ENCODE measurements at places on chromosomes 5 and 9.

GRCh38 chr9:116260531-116260930 is 106.9 kb downstream of the PAPPA start:
- DNase-seq: no peak

DNA sequence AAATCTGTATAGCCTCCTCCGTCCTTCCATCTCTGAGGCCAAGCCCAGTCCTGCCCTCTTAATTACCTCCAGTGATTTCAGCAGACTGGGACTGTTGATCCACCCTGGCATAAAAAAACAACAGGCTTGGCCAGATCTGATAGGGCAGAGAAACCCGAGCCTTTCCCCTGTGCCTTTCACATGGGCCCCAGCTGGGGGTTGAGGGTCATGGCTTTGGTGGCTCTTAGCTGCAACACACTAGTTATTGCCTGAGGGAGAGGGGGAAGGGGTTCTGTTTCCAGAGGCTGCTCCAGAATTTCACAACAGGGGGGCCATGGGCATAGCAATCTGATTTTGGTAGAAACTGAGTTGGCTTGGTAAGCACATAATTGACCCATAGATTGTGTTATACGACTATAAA is 21.2 kb upstream of the PANK3 start:
- DNase-seq: peak; percentile 55

DNA sequence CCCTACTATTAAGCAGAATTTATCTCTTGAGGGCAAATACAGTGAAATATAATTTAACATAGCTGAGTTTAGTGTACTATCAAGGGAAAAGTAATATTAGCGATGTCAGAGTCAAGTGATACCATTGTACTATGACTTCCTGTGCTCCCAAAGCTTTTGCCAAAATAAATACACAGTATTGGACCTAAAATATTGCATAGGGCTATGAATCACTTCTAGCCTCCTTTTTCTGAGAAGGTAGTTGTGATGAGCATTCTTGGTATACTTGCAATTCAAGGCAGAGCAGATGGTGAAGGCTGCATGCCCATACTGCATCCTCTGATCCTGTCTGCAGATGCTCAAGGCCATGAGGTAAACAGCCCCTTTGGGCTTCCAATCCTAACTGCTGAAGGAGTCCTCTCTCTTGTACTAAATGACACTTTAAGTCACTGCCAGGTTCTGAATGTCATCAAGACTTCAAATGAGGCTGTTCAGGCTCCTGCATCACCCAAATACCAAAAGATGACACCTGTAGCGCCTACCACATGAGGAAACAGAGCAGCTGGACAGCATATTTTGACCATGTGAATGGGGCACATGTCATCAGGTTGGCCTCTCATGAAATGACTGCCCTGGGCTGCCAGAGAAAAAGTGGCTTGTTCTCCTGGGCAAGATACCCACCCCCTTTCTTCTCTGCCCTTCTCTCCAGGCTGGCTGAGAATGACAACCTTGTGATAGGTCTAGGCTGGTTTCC is 29.7 kb upstream of the PPP2CA start:
- no peak for DNase-seq

GRCh38 chr9:34999576-34999975 is 10.0 kb downstream of the DNAJB5 start:
- no peak for DNase-seq

GRCh38 chr5:53603009-53603687 is 42.7 kb downstream of the NDUFS4 start:
- DNase-seq: no peak

DNA sequence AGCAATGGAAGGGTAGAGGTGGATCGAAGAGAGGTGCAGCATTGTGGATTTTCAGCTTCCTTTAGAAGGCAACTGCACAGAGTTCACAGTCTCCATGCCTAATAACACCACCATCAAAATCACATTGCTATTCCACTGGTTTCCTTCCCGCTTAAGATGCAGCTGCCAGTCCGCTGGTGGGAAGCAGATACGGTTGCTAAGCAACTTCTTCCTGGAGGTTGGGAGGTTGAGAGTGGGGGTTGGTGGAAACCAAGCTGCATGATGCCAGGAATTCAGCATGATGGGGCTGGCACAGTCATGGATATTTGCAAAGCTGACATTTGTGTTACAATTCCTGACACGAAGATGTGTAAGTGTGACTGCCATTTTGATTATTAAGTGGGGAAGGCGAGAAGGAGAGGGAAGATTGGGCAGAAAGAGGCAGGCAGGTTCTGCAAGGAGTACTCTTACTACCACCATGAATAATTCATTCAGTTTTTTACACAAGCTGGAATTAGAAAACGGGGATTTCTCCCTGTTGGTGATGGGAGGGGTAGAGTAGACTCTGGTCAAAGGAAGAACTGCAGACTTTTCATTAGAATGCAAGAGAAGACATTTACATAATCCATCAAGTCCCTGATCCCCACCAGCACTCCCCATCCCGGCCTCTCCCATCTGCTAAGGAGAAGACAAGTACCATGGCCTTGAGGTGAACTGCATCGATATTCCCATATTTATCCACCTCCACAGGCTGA is 87.5 kb downstream of the GLDC start:
- no peak for DNase-seq

DNA sequence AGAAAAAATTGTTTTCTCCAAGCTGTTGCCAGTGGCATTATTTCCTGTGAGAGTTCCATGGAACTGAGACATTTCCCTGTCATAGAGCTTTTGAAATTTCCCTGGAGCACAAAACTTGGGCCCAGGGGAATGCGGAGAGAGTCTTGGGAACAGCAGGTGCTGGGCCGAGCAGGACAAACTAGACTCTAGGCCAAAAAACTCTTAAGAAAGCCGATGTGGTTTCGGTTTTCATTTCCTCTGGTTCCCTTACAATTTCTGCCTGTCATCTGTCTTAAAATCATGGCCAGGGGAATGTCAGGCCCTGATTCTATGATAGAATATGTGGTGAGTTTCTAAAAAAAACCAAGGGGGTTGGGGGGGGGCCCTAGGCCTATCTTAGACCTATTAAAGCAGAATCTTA is 4.6 kb downstream of the SLC35A4 start:
- no peak for DNase-seq

DNA sequence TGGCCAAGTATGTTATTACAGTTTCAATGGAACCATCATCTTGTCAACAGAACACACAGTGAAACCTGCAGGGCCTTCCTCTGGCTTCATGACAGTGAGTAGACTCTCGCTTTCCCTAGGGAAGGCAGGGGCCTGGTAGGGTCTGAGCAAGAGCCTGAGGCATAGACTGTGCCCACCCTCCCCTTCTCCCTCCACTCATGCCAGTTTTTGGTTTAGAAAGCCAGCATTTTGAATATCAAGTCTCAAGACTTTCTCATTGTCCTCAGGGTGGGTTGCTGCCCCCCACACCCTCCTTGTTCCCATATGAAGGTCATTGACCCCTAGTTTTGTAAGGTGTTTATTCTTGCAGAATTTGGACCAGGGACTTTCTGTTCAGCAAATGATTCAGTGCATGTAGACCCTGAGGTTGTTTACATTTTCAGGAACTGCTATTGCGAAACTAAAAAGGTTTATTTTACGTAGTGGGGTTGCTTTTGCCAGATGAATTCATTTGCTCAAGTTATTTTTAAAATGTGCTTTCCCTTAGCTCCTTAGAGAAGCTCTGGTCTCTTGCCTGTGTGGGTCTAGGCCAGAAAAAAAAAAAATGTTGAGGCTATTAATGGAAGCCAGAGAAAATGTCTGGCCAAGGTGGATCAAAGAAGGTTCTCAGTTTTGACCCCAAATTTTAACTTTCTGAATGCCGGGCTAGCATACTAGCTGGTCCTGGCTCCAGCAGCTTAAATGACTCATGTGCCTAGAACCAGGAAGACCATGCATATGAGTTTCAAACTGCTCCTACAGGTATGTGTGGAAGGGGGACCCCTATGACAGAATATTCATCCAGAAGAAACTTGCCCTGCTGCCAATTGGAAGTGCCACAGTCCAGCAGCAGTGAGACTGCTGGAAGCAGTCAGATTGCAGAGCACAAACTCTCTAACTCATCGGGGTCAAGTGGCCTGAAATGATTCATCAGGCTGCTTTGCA is 10.1 kb upstream of the MOB3B start:
- DNase-seq: peak; percentile 25

- no peak for DNase-seq
Observed at GRCh38 chr9:70229026-70229425, 29.8 kb upstream of the SMC5 start.

GRCh38 chr9:94599102-94599501 is 5.5 kb upstream of the FBP2 start:
- no peak for DNase-seq

DNA sequence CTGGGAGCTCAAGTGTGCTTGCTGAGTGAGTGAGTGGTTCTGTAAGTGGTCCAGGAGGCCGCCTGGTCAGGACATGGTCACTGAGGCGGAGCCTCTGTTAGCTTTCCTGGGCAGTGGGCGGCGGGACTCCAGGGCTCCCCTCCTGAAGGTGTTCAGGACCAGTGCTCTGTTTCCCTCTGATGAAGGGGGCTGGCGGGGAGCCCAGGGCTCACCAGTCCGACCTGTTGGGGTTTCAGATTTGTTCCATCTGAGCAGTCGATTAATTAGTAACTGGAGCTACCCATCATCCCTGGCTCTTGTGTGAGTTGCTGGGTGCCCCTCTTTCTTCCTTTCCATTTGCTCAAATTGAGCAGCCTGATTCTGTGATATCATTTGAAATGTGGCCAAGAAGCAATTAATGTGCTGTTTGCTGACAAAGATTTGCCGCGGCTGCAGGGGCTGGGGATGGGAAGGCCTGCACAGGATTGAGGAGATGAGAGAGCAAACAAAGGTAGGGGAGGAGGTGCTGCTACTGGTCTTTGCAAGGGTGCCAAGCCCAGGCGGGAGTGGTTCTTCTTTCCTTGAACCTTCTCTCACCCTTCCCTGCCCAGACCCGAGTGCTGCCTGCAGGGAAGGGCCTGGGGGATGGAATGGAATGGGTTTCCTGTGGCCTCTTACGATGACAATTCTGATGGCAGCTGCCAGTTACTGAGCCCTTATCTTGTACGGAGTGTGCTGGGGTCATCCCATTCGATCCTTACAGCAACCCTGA is 92.8 kb upstream of the PITX1 start:
- DNase-seq: no peak

DNA sequence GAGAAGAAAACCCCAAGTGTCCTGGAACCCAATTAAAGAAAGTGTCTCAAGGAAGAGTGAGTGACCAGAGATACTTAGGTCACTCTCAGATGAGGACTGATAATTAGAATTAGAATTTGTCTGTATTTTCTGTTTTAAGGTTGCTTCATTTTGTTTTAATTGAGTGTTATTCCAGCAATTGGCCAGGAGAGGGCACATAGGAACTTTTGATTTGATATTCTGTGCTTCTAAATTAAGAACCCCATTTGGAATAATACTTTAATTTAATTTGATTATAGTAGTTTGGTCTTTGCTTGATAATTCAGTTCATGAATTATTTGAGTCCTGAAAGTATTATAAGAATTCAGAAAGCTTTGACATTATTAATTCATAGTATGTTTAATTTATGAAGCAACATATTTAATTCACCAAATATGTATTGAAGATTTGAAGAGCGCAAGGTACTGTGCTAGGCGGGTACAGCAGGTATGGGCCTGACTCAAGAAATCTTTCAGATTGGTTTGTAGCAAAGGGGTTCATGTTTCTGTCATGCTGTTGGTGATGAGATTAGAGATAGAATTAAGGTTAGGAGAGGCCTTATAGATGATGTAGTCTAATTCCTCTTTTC is 4.9 kb downstream of the MRPL22 start:
- DNase-seq: no peak

Data from left colon (tissue), 2 donors.